Upper lobe of right lung (tissue), 1 donor: ENCODE measurements at places on chromosomes 11 and 22. TPM values are rescaled to one million over a fixed set of nuclear protein-coding genes. Genes with fewer than 3 reads are reported as not detected.

Gene TSPAN18
- 46.4 TPM for total RNA-seq

Gene GAS2
- 1.7 TPM for total RNA-seq

Gene KDELR3
- 5.9 TPM for total RNA-seq

Gene SCGB1A1
- 5.4 TPM for total RNA-seq

DNA sequence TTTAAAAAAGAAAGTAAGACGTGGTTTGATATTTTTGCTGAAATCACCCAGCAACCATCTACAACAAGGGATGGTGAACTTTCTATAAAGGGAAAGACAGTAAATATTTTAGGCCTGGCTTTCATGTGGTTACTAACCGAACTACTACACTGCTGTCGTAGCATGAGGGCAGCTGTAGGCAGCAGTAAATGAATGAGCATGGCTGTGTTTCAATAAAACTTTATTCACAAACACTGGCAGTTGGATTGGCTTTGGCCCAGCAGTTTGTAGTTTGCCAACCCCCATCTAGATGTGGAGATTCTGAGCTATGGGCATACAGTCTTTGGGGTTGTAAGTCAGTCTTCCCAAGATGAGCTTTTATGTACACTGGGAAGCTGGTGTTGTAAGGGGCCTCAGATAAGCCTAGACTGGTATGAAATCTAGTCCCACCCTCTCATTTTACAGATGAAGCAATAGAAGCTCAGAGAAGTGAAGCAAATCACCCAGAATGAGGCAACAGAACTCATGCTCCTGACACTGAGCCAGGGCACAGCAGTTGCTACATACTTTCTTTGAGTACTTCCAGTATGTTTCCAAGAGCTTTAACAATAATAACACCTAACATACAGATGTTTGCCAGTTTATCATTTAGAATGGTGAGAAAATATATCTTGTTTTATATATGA, 204.4 kb downstream of the ADAMTS15 start:
- H3K4me3 ChIP-seq: no peak overlapping the region
- DNase-seq: peak; percentile 76
- no peaks in the 10 kb centered on the region for H3K36me3 ChIP-seq
- peak overlapping the region; percentile 75 for H3K27ac ChIP-seq

- peaks cover 6% of the 10 kb centered on the region for H3K36me3 ChIP-seq
These were observed 48.0 kb downstream of the YAP1 start for GRCh38 chr11:102158164-102158735.

GRCh38 chr11:46242041-46242951, 35.2 kb upstream of the CREB3L1 start:
- H3K4me3 ChIP-seq: peak overlapping the region; percentile 56
- DNase-seq: no peak
- H3K4me1 ChIP-seq: peaks cover 29% of the 10 kb centered on the region
- H3K27me3 ChIP-seq: no peaks in the 10 kb centered on the region

GRCh38 chr22:50572965-50573364, 5.3 kb downstream of the CPT1B start:
- H3K36me3 ChIP-seq: no peaks in the 10 kb centered on the region
- H3K4me1 ChIP-seq: peaks cover 4% of the 10 kb centered on the region
- no peak overlapping the region for H3K27ac ChIP-seq

GRCh38 chr22:26054841-26055605, 114.2 kb upstream of the SEZ6L start:
- H3K36me3 ChIP-seq: no peaks in the 10 kb centered on the region
- H3K27me3 ChIP-seq: no peaks in the 10 kb centered on the region
- H3K4me3 ChIP-seq: no peak overlapping the region
- H3K4me1 ChIP-seq: no peaks in the 10 kb centered on the region
- no peak overlapping the region for H3K27ac ChIP-seq

- no peaks in the 10 kb centered on the region for H3K27me3 ChIP-seq
- no peak overlapping the region for H3K27ac ChIP-seq
- H3K4me1 ChIP-seq: peaks cover 18% of the 10 kb centered on the region
- DNase-seq: no peak
These were observed 28.3 kb upstream of the SOX10 start for GRCh38 chr22:38012604-38013072.

DNA sequence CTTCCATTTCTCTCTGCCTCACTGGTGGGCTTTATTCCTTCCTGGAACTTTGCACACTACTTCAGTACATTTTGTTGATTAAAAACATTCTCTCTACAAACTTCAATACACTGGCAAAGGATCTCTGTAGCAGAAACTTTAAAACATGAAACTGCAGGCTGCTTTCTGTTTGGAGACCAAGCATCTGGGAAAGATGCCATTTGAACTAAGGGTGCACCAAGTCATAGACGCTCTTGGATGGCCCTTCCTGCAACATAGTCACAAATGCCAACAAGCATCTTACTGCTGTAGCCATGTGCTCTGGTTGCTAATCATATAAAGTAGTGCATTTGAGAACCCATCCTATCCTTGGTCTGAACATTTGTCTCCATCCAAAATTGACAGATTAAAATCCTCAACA, 56.4 kb downstream of the SNX19 start:
- H3K27me3 ChIP-seq: no peaks in the 10 kb centered on the region
- no peak overlapping the region for H3K4me3 ChIP-seq
- no peak for DNase-seq
- H3K27ac ChIP-seq: no peak overlapping the region
- H3K36me3 ChIP-seq: no peaks in the 10 kb centered on the region

GRCh38 chr11:69580529-69580928, 60.4 kb upstream of the CCND1 start:
- H3K27me3 ChIP-seq: no peaks in the 10 kb centered on the region
- no peak overlapping the region for H3K27ac ChIP-seq
- H3K36me3 ChIP-seq: no peaks in the 10 kb centered on the region

- DNase-seq: no peak
- no peaks in the 10 kb centered on the region for H3K36me3 ChIP-seq
- H3K4me1 ChIP-seq: peaks cover 29% of the 10 kb centered on the region
- no peaks in the 10 kb centered on the region for H3K27me3 ChIP-seq
- no peak overlapping the region for H3K4me3 ChIP-seq
These were observed 91.4 kb downstream of the RPL27A start for GRCh38 chr11:8773916-8774539.

GRCh38 chr11:128039140-128040021, 548.0 kb downstream of the ETS1 start:
- no peak overlapping the region for H3K4me3 ChIP-seq
- no peaks in the 10 kb centered on the region for H3K36me3 ChIP-seq
- H3K27me3 ChIP-seq: no peaks in the 10 kb centered on the region
- DNase-seq: peak; percentile 81
- H3K4me1 ChIP-seq: peaks cover 10% of the 10 kb centered on the region
- H3K27ac ChIP-seq: peak overlapping the region; percentile 34

GRCh38 chr11:47111318-47111804, 65.3 kb downstream of the ARFGAP2 start:
- H3K27me3 ChIP-seq: no peaks in the 10 kb centered on the region
- DNase-seq: no peak
- no peak overlapping the region for H3K4me3 ChIP-seq
- no peak overlapping the region for H3K27ac ChIP-seq
- no peaks in the 10 kb centered on the region for H3K36me3 ChIP-seq

DNA sequence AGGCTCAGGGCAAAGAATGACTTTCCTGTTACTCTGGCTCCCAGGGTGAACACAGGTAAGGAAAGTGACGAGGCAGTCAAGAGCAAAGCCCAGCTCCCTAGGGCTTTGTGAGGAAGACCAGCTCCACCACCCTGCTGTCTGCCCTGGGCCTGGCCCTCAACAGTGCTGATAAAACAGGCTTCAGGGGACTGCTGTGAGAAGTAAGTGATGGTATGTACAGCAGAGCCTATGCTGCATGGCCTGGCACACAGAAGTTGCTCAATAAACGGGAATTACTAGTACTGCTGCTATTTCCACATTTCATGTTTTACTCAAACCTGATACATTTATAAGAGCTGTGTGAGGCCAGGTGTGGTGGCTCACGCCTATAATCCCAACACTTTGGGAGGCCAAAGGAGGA, 50.3 kb downstream of the MICAL3 start:
- no peaks in the 10 kb centered on the region for H3K36me3 ChIP-seq
- no peak overlapping the region for H3K4me3 ChIP-seq
- H3K27me3 ChIP-seq: no peaks in the 10 kb centered on the region
- peaks cover 40% of the 10 kb centered on the region for H3K4me1 ChIP-seq
- H3K27ac ChIP-seq: no peak overlapping the region
